ENCODE measurements at places on chromosomes 1 and 21.

- DNase-seq, result no peak
Measured at GRCh38 chr1:92476071-92476631, 10.6 kb downstream of the GFI1 start.

- DNase-seq, result no peak
Measured at GRCh38 chr1:36582066-36582755, 99.5 kb upstream of the CSF3R start.

GRCh38 chr1:226606311-226607267 is 58.0 kb downstream of the STUM start:
- DNase-seq, result no peak

- no peak for DNase-seq
Measured at GRCh38 chr1:157087030-157087429, 12.6 kb downstream of the ETV3L start.

DNA sequence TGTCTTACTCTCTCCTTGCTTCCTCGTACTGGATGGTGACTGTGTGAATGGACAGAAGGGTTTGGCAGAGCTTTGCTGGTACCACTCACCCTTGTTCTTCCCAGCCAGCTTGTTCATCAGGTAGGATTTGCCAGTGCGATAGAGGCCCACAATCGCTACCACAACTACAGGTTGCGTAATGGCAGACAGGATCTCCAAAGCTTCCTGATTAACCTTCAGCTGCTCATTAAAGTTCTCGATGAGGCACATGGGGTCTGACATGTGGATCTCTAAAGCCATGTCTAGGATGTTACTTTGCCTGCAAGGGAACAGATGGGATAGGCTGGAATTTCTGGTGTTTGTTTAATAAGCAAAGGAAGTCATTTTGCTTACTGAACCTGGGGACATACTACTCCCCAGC is 3.4 kb downstream of the GBP5 start:
- no peak for DNase-seq

DNA sequence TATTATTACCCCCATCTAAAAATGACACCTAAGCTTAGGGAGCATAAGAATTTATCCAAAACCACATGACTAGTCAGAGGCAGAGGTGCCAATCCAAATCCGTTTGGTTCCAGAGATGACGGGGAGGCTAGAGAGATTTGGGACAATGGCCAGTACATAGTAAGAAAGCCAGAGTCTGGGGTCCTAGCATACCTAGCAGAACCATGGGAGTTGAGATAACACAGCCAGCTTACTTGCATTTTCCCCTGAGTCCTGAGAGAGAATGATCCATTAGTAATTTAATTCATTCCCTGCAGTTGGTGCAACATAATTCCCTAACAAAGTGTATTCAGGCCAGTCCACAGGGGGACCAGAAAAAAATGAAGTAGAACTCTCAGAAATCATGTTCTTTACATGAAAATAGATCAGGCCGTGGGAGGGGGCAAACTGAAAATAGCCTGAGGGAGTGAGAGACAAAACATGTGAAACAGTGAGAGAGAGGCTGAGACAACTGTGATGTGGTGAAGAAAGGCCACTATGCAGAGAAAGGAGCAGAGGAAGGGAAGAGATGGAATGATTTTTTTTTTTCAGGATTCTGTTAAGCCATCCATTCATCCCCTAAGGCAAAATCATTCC is 243.3 kb downstream of the BRINP2 start:
- no peak for DNase-seq

- DNase-seq, result no peak
Measured at GRCh38 chr1:230117694-230118093, 50.7 kb downstream of the GALNT2 start.

- no peak for DNase-seq
Measured at GRCh38 chr1:211932231-211932932, 101.8 kb upstream of the LPGAT1 start.

GRCh38 chr1:244365809-244366208 is 85.9 kb downstream of the ADSS2 start:
- no peak for DNase-seq

DNA sequence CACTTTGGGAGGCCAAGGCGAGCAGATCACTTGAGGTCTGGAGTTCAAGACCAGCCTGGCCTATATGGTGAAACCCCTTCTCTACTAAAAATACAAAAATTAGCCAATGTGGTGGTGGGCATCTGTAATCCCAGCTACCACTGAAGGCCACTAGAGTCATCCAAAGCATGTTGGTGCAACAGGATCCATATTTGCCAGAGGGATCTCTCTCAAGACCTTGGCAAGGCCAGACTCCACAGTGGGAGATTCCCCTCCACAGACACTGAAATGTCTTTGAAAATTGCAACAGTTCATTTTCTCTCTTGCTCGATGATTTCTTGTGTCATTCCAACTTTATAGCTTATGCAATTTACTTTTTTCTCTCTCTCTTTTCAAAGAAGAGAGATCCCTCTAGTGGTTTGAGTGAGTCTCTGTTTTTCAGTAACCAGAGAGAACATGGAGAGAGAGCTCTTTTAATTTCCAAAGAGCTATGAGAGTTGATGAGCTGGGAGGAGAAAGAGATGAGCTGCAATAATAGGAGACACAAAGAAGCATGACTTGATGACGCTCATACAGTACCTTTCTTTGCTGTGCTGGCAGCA is 176.8 kb upstream of the USP25 start:
- DNase-seq, result no peak

DNA sequence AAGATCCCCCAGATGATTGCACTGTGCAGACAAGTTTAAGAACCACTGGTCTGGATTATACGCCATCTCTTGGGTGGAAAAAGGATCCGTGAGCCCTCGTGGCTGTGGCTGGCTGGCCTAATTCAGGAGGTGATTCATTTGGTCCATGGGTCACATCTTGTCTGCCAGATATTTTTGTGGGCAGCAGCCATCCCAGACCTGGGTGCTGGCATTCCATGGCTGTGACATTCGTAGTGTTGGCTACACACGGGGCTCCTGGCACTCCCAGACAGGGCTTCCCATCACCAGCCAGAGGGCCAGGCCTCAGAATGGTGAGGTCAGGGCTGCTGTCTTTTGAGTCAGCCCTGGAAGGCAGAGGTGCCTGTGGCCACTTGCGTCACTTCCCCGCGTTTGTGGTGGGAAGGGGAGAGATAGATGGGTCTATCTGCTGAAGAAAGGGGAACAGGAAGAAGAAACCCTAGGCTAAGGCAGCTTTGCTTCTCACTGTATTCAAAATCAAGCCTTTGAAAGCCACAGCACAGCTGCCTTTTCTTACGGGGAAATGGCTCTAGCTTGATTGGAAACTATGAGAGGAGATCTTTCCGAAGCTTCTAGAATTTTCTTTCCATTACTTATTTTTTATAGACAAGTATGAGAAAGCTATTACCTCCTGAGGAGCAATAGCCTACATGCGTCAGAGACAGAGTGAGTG is 32.4 kb downstream of the EIF2D start:
- no peak for DNase-seq

DNA sequence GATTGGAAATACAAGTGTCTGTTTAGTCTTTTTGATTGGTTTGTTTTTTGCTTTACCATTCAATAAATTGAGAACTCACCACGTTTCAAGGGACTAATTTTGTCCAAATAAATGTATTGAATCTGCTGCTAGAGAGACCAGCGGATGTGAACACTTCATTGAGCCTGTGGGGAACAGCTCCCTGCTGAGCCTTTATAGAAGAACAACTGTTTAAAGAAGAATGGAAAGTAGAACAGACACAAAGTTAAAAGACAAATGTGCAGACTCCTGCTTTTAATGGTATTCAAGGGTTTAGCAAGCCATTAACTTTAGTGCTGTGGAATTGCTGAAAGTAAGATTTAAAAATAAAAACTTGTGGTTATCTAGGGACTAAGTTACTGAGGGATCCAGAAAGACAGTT is 817.7 kb upstream of the B3GALT2 start:
- no peak for DNase-seq

GRCh38 chr1:30365596-30365995 is 357.8 kb downstream of the MATN1 start:
- no peak for DNase-seq

DNA sequence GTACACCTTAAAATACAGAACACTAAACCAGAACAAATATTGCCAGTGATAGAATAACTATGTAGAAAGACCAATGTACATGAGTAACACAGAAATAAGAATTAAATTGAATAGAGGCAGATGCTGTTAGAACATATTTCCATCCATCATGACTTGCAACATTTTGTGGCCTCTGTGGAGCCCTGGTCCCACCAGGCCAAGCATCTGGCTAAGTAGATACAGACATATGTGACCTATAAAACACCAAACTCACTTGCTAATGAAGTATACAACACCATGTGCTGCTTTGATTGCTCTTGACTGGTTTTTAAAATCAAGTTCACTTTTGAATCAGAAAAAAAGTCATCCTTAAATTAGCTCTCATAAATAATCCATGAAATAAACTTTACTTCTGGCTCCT is 20.5 kb downstream of the SLC19A2 start:
- no peak for DNase-seq

GRCh38 chr1:62198069-62198780 is 3.6 kb downstream of the L1TD1 start:
- DNase-seq, result no peak

DNA sequence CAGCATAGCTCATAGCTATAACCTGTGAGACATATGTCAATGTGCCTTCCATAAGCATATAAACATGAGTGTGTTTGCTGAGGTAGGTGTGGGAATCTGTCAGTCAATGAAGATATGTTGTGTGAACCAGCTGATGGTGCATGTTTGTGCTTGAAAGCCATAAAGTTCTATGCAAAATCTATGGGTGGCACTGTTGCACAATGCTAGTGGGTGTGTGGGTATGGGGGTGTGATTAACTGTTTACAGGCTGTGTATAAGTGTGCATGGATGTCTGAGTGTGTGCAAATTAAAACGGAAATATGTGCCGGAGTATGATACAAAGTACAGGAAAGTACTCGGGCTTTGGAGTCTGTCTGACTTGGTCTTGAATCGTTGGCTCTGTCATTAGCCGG is 1.0 kb upstream of the ATP2B4 start:
- no peak for DNase-seq

Measured in NCI-H2081 treated with DMSO at 0.1 percent for 48 hours (cell line).